Neuronal stem cell (in vitro differentiated cells): ENCODE measurements at places on chromosomes 12 and 14.

DNA sequence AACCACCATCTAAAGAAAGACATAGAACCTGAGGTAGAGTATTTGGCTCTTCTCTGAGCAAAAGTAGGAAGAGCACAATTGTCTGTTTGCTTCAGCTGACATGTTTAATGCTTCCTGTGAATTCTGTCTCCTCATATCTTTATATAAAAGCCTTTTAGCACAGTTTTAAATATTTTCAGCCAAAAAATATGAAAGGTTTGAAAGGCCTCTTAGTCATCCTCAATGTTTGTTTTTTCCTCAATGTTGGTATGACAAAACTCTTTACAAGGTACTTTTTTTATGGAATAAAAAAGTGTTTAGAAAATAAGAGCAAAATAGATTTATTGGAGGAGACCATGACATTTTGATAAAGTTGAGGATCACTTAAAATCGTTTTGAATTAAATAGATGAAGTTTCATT lies 360.9 kb downstream of the NAV3 start:
- no peaks in the 10 kb centered on the region for H3K27me3 ChIP-seq
- no peak overlapping the region for H3K4me3 ChIP-seq
- H3K4me1 ChIP-seq: no peaks in the 10 kb centered on the region
- H3K36me3 ChIP-seq: no peaks in the 10 kb centered on the region

- H3K27ac ChIP-seq: no peak overlapping the region
- H3K27me3 ChIP-seq: no peaks in the 10 kb centered on the region
- no peaks in the 10 kb centered on the region for H3K4me1 ChIP-seq
- no peaks in the 10 kb centered on the region for H3K36me3 ChIP-seq
- H3K4me3 ChIP-seq: no peak overlapping the region
Observed at GRCh38 chr12:47413806-47414205, 292.0 kb downstream of the RPAP3 start.

DNA sequence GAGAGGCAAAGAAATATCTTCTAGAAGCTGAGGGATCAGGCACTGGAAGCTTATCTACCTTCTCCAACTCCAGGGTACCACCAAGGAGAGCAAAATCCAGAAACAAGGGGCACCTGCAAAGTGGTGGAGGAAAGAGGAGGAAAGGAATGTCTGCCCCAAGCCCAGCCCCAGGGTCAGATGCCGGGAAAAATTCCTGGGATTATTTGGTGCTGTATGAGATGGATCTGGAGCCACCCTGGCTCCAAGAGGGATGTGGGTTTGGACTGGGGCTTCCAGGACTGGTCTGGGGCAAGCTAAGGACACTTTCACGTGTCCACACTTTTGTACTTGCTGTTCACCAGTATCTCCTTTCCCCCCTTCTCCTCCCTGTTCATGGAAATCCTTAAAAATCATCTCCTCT lies 69.8 kb downstream of the DPF3 start:
- no peaks in the 10 kb centered on the region for H3K4me1 ChIP-seq
- no peak overlapping the region for H3K27ac ChIP-seq
- H3K36me3 ChIP-seq: no peaks in the 10 kb centered on the region
- no peak for DNase-seq
- no peaks in the 10 kb centered on the region for H3K27me3 ChIP-seq

- H3K27me3 ChIP-seq: no peaks in the 10 kb centered on the region
- no peak overlapping the region for H3K4me3 ChIP-seq
- H3K27ac ChIP-seq: no peak overlapping the region
- no peaks in the 10 kb centered on the region for H3K36me3 ChIP-seq
- peaks cover 1% of the 10 kb centered on the region for H3K4me1 ChIP-seq
Observed at GRCh38 chr14:62947301-62947700, 98.0 kb downstream of the KCNH5 start.

- no peak overlapping the region for H3K4me3 ChIP-seq
- H3K36me3 ChIP-seq: no peaks in the 10 kb centered on the region
- no peak overlapping the region for H3K27ac ChIP-seq
- peak; percentile 46 for DNase-seq
- H3K27me3 ChIP-seq: no peaks in the 10 kb centered on the region
Observed at GRCh38 chr14:77067632-77068516, 30.2 kb upstream of the CIPC start.
